ENCODE measurements at places on chromosomes 2 and 18.

GRCh38 chr2:122535960-122536505 is 780.6 kb downstream of the TSN start:
- DNase-seq: no peak

DNA sequence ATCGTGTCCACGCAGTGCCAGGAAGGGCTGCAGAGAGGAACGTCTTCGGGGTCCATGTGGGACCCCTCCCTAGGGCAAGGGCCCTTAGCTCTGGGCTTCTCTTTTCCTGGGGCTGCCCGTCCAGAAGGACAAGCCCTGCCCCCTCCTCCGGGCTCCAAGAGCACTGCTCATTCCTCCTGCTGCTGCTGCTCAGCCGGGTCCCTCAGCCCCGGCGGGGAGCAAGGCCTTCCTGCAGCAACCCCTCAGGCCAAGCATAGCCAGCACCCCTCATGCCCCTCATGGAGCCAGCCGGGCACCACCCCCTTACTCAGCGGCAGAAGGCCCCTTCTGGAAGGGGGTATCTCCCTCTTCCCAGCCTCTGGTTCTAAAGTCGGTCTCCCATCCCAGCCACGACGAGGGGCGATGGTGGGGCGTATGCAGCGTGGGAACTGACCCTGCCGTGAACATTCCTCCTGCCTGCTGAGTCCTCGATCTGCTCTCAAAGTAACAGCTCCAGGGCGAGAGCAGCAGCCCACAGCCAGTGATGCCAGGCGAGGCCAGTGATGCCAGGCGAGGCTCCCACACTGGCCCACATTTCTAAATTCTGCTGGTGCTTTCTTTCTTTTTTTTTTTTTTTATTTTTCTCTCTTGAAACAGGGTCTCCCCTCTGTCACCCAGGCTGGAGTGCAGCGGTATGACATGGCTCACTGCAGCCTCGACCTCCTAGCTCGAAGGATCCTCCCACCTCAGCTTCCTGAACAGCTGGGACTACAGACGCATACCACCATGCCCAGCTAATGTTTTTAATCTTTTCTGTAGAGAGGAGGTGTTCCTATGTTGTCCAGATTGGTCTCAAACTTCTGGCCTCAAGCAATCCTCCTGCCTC is 99.7 kb downstream of the HDAC4 start:
- no peak for DNase-seq

- DNase-seq: no peak
These were observed 59.6 kb upstream of the CDH2 start for GRCh38 chr18:28236487-28236886.

GRCh38 chr2:58569475-58570185 is 328.5 kb upstream of the FANCL start:
- DNase-seq: no peak

DNA sequence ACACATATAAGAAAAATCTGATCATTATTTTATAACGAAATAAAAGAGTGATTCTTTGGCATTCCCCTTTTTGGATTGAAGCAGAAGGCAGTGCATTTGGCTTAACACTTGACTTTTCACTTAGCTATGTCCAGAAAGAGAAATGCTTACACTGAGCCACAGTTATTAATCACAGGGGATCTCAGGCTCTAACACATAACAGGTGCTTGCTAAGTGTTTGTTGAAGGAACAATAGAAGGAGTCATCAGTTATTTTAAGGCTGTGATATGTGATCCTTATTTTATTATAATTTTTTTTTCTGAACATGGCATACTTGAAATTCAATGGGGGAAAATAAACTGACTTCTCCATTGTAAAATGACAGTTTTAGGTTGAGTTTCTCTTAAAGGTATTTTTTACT is 209.5 kb downstream of the UBE2E3 start:
- no peak for DNase-seq

DNA sequence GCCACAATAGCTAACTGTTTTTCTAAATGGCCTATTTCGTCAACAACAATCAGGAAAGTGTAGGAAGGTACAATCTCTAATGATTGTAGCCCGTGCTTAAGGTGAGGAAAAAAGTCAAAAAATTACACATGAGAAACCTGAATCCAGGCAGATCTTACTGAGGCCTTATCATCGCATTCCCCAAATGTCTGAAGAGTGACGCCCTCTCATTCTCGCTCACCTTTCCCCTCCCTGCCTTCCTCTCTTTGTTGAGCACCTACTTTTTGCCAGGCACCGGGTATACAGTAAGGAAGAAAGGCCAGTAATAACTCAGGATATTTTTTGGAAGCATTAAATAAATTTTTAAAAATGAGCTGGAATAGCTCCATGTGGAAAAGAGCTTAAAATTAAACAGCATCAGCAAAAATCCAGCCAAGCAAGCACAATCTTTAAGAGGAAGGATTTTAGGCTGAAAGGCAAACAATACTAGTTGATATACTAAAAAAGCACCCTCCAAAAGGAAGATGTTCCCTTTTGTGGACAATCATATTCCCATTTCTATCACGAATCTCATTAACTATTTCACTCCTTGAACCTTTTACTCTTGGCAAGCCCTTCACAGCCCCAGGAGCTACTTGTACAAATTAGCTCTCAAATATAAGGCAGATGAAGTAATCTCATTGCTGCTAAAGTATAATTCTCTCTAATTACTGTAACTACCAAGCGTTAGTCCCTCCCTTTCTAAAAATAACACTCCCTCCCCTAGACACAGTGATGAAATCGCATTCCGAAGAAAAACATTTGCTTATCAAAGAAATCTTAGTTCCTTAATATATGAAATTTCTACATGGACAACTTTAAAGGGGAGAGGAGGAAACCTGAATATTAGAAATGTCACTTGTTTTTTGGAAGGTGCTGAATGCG is 40.0 kb downstream of the STAT1 start:
- no peak for DNase-seq

DNA sequence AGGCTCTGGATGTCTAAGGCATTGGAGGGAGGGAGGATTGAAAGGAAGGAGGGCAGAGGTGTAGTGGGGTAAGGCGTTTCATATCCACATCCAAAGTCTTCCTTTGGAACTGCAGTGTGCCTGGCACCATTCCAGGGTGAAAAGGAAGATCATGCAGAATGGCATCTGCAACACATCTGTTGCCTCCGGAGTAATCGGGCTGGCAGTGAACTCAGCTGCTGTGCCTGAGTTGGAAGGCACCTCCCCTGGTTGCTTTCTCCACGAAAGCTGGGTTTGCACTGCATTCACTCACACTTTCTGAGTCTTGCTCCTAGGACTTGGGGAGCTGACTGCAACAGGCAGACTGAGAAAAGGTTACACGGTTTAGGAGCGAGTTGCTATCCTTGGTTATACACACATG is 30.3 kb upstream of the SEC11C start:
- no peak for DNase-seq

- no peak for DNase-seq
These were observed 872.2 kb upstream of the ID2 start for GRCh38 chr2:7809640-7810039.

GRCh38 chr2:122238006-122238559 is 482.6 kb downstream of the TSN start:
- DNase-seq: no peak

GRCh38 chr18:7303316-7304060 is 72.6 kb downstream of the LRRC30 start:
- no peak for DNase-seq

Measured in hematopoietic multipotent progenitor cell treated with erythropoietin and hydrocortisone succinate and interleukin-3 and kit ligand, for 15 days (in vitro differentiated cells).